Activated T-cell treated with anti-CD3 and anti-CD28 coated beads, Interleukin-2, amount 50 U/mL, for 72 hours (primary cell): ENCODE measurements at places on chromosomes 13 and 19.

DNA sequence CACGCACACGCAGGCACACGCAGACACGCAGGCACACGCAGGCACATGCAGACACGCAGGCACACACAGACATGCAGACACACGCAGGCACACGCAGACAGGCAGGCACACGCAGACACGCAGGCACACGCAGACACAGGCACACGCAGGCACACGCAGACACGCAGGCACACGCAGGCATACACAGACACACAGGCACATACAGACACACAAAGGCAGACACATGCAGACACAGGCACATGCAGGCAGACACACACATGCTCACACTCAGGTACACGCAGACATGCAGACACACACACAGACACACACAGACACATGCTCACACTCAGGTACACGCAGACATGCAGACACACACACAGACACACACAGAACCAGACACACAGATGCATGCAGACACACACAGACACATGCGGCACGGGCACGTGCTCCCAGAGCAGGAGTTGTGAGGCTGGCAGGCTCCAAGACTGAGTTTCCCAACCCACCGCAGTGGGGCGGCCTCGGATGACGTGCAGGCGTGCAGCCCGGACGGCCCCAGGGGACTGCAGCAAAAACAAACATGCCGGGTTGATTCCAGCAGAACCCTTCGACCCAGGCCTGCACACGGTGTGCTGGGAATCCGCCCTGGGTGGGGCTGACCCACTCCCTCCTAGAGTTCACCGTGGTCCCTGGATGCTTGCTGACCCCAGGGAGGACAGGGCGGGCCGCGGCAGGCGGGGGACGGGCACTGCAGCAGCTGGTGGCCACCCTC, 100.0 kb downstream of the GADD45B start:
- no peak for DNase-seq

GRCh38 chr19:31254611-31255010, 94.6 kb downstream of the TSHZ3 start:
- no peak for DNase-seq

DNA sequence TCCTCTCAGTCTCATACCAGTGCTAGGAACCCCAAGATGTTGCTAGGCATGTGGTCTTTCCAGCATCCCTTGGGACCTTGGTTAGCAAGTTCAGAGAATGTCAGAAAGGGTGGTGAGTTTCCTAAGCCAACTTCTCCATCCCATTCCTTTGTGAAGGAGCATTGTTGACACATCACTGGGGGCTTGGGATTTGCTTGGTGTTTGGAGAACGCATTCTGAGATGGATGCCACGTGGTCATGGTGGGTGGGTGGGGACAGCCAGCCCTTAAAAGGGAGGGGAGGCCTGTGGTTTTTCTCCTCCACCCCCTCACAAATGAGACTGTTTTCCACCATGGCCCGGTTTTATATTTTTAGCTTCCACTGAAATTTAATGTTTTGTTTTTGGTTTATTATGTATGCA, 83.3 kb upstream of the ZNF536 start:
- no peak for DNase-seq

DNA sequence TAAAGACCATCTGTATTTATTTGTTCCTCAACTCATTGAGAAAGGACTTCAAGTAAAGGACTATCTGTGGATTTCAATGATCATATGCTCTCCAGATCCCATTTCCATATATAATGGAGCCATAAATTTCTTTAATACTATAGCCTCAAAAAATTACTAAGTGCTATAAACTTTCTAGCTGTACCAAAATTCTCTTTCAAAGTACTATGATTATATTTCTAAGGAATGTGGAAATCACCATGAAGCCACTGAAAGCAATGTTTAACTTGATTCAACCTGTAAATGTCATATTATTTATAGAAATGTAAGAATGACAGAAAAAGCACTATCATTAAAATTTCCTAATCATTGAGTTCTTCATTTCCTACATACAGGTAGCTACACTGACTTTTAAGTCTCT, 20.7 kb downstream of the TBC1D4 start:
- DNase-seq, result no peak

GRCh38 chr13:87777387-87777786, 106.2 kb downstream of the SLITRK5 start:
- no peak for DNase-seq

- DNase-seq, result no peak
Observed at GRCh38 chr19:54478677-54479266, 5.7 kb upstream of the CDC42EP5 start.

- no peak for DNase-seq
Observed at GRCh38 chr13:72570019-72570418, 157.4 kb downstream of the MZT1 start.
